Stimulated activated CD8-positive, alpha-beta memory T cell treated with anti-CD3 and anti-CD28 coated beads, Interleukin-12 subunit alpha, Interleukin-12 subunit beta, amount 100 ng/mL, for 4 hours (primary cell): ENCODE measurements at places on chromosomes 4 and X.
A peak's percentile ranks its signal among the peaks of the same experiment; 100 is the strongest.

DNA sequence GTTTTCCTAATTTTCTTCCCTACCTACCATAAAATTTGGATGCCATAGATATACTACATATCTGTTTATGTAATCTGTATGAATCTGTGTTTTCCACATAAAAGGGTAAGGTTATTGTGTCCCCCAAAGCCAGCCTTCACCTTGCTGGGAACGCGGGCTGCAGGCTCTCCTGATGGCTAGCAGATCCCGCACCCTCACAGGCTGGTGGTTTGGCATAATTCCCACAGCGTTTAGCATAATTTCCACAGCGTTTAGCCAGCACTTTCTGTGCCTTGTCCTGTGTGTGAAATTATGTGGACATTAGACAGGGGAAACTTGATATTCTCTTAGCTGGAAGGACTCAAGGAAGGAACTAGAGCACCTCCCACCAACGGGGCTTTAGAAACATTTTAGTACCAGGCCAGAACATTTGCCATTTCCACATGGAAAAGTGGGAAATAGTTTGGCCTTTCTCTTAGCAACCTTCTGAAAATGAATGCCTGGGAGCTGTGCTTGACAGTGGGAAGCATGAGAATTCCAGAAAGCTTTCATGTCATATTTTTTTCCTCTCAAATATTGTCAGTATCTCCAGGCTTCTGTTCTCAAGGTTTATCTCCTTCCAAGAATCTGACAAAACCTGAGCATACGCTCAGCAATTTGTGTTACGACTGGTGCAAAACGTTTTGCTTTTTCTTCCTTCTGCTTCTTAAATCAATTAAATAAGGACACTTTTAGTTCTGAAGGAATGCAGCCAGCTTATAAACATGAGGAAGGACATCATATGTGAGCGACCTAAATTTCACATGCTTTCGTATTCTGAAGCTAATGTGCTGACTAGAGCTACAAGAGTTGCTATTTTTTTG lies 67.9 kb downstream of the STK32B start:
- DNase-seq, result no peak

DNA sequence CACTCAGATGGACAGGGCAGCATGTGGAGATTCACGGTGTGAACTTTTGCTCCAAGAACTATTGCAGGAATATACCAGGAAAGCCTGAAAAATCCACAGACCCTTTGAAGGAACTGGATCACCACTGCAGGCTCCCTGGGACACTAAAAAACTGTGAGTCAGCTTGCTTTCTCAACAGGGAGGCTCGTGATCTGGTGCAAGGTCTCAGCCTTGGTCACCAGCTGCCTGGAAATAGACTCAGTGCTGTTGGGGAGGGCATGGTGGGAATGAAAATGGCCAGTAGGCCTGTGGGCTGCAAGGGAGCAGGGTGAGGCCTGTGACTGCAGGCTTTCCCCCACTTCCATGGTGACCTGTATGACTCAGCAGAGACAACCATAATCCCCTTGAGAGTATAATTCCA lies 426.4 kb upstream of the RPS6KA3 start:
- DNase-seq, result no peak

GRCh38 chr4:3683744-3684421 lies 82.3 kb upstream of the ADRA2C start:
- no peak for DNase-seq

GRCh38 chrX:41677183-41678060 lies 11.4 kb upstream of the GPR34 start:
- DNase-seq, result no peak

- DNase-seq, result no peak
Observed at GRCh38 chr4:155543126-155543765, 123.4 kb upstream of the GUCY1A1 start.

DNA sequence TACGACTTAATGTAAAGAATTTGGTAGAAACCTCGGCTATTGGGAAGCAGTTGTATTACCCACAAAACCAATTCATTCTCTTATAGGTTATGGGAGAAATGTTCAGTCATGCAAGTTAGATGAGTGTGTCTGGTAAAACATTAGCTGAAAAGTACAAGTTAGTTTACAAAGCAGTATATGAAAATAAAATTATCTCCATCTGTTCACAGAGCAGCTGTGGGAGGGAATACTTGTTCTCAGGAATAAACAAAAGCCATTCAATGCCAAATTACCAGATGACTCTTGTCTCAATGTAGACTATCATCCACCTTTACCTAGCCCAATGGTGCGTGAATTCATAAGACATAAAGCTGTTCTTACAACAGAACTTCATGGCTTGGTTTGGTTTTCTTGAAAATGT lies 28.6 kb downstream of the STAP1 start:
- no peak for DNase-seq

GRCh38 chr4:165207431-165208220 lies at the start of gene KLHL2:
KLHL2 (plus strand) TSS chr4:165207561; CDS start chr4:165207877, 316 bp downstream.
- peak; percentile 55 for DNase-seq

- DNase-seq, result no peak
Observed at GRCh38 chr4:155906554-155907247, 3.2 kb downstream of the TDO2 start.

- DNase-seq, result no peak
Observed at GRCh38 chr4:54730581-54730980, 72.8 kb downstream of the KIT start.

GRCh38 chr4:16225167-16225862 lies 956 bp downstream of the TAPT1 start:
- no peak for DNase-seq

- DNase-seq, result no peak
Observed at GRCh38 chrX:48102874-48103374, 27.5 kb upstream of the SPACA5B start.

- DNase-seq, result no peak
Observed at GRCh38 chrX:118286066-118286762, 59.7 kb upstream of the WDR44 start.

DNA sequence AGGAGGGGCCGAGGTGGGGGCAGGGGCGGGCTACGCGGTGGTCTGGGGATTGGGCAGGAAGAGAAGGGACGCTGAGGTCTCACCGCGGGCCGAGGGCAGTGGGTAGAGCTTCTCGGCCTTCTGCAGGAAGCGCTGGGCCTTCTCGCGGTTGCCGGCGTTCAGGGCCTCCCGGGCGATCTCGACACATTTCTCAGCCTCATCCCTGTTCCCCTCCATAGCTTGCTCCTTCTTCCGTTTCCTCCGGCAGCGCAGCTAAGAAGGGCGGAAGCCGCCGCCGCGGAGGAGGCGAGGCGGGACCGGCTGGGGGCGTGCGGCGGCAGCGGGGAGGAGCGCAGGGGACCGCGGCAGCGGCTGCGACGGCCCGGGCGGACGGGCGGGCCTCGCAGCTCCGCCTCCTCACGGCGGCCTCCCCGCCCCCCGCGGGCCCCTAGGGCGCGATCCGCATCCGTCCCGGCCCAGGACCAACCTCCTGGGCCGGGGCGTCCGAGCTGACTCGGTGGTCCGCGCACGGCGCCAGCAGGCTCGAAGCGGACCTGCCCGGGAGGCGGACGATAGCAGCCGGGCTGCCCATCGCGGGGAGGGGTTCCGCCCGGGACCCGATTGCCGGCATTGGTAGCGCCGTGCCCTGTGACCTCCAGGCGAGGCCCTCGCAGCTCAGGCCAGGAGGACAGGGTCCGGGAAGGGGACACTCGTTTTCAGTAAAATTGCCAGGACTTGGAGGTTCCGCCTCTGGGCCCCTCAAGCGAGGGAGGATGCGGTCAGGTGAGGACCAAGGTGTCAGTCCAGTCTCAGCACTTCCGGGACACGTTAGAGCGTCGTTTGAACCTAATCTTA lies at the start of gene DNAJB14:
TSS of gene DNAJB14 (minus strand) at position 263 of the 834 bp plus-strand sequence. CDS start at position 216, 47 bp downstream.
- DNase-seq, result peak; percentile 73

GRCh38 chrX:7264399-7264798 lies 116.4 kb upstream of the PUDP start:
- no peak for DNase-seq

DNA sequence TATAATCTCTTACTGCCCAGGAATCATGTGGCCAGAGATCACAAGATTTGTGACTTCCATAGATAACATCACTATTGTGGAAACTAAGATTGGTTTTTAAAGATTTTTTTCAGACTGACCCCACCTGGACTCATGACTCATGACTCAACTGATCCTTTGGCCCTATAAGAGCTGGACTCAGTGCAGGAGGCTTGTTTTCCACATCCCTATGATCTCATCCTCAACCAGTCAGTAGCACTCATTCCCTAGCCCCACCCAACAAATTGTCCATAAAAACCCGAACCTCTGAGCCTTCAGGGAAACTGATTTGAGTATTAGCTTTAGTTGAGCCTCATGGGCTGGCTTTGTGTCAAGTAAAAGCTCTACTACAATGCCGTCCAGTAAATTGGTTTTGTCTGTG lies 7.9 kb upstream of the NOCT start:
- DNase-seq, result no peak

GRCh38 chr4:22969287-22969896 lies 276.7 kb downstream of the GBA3 start:
- DNase-seq, result no peak

GRCh38 chrX:65871671-65872311 lies 168.1 kb downstream of the VSIG4 start:
- no peak for DNase-seq

DNA sequence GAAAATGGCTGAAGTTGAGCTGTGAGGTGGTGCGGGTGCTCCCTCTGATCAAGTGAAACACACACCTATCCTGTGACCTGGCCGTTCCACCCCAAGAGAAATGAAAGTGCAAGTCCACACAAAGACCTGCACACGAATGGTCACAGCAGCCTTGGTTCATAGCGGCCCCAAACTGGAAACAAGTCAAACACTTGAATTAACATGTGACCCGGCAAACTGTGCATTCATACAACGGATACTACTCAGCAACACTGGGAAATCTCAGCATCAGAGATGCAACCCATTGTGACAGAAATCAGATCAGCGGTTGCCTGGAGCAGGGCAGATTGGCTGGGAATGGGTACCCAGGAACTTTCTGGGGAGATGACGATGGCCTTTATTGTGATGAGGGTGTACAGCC lies 7.6 kb downstream of the G6PD start:
- DNase-seq, result no peak

DNA sequence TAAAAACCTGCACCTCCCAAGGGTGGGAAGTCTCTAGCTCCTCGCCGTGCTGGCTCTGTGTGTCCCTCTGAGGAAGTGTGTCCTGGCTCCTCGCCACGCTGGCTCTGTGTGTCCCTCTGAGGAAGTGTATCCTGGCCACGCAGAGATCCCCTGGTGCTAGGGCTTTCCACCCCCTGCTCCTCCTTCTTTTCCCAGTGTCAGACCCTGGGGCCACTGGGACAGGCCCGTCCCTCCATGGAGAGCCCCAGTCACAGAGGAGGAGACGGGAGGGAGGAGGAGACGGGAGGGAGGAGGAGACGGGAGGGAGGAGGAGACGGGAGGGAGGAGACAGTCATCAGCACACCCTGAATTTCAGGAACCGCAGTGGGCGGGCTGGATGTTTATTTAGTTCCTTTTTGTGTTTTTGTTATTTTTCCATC lies 53.8 kb upstream of the HGFAC start:
- DNase-seq, result no peak

DNA sequence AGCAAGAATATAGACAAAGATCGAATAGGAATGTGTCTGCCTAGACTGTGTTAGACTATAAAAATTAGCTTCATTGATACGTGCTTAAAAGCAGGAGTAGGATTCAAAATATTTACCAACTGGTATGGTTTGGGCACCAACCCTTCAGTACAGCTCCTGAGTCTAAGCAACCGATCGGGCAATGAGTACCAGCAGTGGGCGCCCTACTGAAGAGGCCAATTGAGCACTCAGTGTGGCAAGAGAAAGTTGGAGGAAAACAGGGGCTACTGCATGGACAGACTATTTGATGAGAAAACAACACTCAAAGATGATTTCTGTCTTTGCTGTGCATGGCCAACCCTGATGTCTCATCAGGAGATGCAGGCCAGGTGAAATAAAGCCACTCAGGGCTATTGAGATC lies 176.0 kb upstream of the NWD2 start:
- DNase-seq, result no peak

GRCh38 chr4:108224611-108225053 lies 55.9 kb upstream of the LEF1 start:
- DNase-seq, result no peak

- DNase-seq, result no peak
Observed at GRCh38 chrX:12159799-12160198, 21.5 kb downstream of the FRMPD4 start.

DNA sequence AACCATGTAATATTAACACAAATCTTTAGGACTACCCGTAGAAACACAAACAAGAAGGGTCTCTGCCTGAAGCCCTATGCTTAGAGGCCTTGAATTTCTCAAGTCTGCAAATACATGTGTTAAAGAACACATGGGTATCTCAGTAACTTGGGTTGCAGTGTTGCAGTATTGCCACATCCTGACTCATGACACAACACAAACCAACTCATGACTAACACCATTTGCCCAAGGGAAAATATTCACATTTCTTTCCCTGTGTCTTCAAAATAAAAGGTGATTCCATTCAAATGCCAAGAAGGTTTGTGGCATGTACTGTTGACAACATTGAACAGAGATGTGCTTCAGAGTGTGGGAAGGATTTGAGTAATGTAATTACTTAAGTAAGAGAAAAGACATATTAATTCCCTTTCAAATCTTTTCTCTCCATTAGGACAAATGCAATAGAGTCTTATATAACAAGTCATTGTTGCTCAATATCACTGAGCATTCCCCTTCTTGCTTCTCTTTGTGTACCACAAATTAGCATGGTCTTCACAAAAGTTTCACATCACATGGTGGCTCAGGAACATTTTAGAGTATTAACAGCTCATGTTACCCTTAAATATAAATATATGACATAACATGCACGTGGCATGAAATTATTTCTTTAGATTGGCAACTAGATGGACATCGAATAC lies 487.1 kb downstream of the STPG2 start:
- no peak for DNase-seq

- DNase-seq, result no peak
Observed at GRCh38 chr4:7800410-7800809, 139.3 kb downstream of the AFAP1 start.

GRCh38 chrX:72306851-72307645 lies 1.3 kb upstream of the CITED1 start:
- no peak for DNase-seq

DNA sequence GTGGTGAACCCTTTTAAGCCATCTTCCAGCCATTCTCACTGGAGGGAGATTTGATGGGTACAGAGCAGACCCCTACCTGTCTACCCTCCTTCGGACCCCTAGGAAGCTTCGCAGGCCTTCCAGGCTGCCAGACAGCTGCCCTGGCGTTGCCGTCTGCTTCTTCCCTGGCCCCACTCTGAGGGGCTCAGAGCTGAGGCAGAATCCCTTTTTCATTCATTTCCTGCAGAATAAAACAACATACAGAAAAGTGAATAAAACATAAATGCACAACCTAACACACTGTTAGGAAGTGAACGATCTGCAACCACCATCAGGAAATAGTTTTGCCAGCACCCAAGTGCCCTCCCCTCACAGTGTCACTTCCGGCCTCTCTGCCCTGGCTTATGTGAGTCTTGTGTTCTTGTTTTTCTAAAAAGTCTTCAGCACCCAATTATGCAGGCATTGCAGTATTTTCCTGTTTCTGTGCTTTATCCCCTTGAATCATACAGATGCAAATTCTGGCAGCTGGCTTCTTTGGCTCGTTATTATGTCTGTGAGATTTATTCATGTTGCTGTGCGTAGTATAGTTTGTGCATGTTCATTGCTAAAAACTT lies 5.6 kb upstream of the ADD1 start:
- DNase-seq, result peak; percentile 45
